D721Med (cell line): ENCODE measurements at places on chromosomes 5 and 9.

DNA sequence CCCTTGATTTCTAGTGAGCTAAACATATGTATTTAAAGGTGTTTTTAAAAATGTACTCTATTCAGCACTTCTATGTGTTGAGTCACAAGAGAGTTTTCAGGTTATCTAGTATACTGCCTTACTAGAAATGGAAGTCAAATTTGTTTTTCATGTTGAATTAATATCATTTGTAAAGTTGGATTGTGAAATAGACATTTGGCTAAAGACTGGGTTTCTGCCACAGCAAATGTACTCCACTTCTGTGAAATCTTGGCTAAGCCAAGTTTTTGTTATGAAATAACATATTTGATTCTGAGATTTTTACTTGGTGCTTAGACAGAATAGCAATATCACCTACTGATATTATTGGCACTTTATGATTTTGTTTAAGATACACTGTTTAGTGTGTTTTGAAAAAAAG lies 106.0 kb downstream of the CWC27 start:
- DNase-seq: no peak

DNA sequence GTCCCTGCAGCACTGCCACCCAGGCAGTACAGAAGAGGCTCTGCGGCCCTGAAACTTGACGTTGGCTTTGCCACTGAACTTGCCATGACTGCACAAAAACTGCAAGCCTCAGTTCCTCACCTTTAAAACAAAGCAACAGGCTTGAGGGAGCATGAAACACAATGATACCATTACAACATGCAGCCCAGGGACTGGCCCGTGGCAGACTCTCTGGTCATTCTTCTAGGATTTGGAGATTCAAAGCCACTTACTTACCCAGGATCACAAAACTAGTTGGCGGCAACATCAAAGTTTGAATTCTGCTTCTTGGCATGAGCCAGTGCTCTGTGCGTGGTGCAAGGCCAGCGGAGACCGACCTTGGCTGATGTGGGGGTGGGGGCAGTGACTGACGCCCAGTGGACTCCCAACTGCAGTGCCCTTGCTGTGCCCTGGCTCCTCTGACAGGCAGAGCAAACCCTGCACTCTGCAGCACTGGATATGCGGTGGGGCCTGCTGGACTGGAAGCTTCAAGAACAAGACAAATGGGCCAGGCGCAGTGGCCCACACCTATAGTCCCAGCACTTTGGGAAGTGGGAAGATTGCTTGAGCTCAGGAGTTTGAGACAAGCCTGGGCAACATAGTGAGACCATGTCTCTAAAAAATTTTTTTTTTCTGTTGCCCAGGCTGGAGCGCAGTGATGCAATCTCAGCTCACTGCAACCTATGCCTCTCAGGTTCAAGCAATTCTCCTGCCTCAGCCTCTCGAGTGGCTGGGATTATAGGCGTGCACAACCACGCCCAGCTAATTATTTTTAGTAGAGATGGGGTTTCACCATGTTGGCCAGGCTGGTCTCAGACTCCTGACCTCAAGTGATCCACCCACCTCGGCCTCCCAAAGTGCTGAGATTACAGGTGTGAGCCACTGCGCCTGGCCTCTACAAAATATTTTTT lies 18.9 kb downstream of the SQSTM1 start:
- no peak for DNase-seq

- no peak for DNase-seq
These were observed 16.7 kb upstream of the LRRC70 start for GRCh38 chr5:62561896-62562295.

DNA sequence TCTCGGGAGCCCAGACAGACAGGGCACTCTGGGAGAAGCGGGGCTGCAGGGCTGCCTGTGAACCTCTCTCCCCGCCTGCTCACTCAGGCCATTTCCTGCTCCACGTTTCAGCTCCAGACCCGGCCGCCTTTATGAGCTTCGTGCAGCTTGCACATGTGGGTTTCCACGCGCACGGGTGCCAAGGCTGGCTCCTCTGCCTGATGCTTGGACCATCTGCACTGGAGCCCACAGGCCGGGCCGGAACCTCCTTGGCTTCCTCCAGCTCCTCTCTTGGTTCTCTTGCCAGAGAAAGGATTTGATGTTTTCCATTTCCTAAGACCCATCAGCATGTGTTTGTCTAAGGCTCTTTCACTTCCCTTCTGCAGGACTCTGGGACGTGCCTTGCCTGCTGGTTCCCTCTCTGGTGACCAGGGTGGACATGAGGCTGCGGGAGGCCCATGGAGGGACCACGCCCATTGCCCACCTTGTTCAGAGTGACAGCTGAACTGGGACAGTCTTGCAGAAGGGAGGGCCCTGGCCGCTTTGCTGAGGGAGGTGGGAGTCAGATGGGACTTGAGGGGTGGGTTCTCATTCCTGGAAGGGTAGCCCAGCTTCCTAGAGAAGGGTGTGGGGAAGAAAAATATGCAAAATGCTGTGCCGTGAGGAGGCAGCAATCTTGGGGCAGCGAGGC lies 23.3 kb upstream of the COL5A1 start:
- no peak for DNase-seq

DNA sequence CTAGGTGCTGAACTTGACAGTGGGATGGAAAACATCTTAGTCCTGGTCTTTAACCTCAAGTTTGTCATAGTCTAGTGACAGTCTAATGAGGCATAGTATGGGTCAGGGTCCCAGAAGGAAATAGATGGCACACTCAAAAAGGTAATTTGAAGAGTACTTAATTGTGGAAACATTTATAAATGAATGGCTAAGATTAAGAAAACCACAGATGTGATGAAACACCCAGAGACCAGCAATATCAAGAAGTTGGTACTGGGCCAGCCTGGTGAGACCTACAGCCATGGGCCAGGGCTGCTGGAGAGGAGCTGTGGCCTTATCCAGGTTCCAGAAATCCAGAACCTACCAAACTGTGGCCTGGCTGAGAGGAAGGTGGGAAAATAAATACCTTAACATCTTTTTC lies 93.5 kb upstream of the ATG10 start:
- DNase-seq: no peak

GRCh38 chr5:111223101-111223786 lies 940 bp upstream of the CAMK4 start:
- no peak for DNase-seq

- DNase-seq: no peak
These were observed 1.0 kb upstream of the TSLP start for GRCh38 chr5:111070272-111071134.

GRCh38 chr9:12923468-12924009 lies 148.7 kb downstream of the LURAP1L start:
- DNase-seq: no peak

DNA sequence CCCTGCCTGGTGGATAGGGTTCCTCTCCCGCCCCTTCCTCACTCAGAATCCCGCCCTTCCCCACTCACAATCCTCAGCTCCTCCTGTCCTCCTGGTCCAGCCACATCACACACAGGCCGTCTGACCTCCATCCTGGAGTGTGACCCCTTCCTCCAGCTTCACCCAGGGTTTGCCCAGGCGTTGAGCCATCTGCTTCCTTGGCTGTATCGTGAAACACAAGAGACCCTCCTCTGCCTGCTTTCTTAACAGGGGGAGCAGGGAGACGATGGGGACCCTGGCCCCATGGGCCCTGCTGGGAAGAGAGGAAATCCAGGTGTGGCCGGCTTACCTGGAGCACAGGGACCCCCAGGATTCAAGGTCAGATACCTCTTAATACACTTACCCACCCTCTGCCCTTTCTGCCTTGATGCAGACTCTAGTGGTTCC lies 32.3 kb upstream of the ORM1 start:
- no peak for DNase-seq

DNA sequence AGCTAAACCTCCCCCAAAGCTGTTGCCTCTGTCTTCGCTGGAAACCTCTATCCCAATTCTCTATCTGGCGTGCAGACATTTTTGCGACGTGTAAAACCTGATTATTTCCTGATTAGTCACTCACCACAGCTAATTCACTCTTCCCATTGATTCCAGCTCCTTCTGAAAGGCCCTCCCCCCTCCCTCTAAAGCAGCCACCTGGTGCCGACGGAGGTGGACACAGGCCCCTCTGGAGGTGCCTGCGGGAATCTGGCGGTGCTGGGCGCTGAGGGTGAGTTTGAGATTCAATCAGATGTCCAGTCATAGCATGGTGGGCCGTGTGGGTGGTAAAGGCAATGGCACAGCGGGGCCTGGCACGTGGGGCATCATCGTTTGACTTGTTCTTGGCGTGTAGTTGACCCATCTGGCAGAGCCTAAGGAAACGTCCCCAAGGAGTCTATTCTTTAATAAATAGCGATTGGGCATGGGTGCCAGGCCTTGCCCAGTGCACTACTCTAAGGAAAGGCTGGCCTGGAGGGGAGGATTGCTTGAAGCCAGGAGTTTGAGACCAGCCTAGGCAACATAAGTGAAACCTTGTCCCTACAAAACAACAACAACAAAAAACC lies 271.1 kb upstream of the MVB12B start:
- DNase-seq: no peak

GRCh38 chr5:68074633-68075032 lies 140.9 kb upstream of the PIK3R1 start:
- DNase-seq: no peak

GRCh38 chr5:143241892-143242291 lies 161.6 kb downstream of the NR3C1 start:
- no peak for DNase-seq

DNA sequence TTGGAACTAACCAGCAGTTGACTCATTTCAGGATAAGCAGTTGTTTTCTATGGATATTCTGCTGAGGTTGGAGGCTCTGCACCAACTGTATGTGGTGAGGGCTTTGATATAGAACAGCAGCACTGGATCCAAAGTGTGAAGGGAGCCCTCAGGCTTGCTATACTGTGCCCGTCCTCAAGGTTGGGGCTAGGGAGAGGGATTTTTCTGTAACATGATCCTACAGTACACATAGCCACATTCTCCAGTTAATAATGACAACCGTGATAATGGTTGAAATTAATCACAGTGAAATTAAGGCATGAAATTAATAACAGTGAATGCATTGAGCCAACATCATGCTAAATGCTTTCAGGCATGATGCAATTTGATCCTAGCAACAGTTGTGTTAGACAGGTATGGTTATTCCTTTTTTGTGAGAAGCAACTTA lies 36.7 kb downstream of the ARHGAP26 start:
- no peak for DNase-seq

DNA sequence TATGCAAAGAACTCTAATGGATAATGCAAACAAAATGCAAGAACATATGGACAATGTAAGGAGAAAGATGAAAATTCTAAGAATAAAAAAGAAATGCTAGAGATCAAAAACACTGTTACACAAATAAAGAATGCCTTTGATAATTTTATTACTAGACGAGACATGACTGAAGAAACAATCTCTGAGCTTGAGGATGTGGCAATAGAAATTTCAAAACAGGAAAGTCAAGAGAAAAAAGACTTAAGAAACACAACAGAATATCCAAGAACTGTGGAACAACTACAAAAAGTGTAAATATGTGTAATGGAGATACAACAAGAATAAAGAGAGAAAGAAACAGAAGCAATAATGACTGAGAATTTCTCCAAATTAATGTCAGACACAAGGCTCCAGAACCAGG lies 140.5 kb upstream of the ACOT12 start:
- DNase-seq: no peak
